Stimulated activated CD4-positive, alpha-beta T cell treated with anti-CD3 and anti-CD28 coated beads, TNF-alpha, amount 100 ng/mL, for 48 hours (primary cell): ENCODE measurements at places on chromosomes 7 and 10.

- DNase-seq: no peak
Measured at GRCh38 chr10:86655173-86655540, 810 bp downstream of the OPN4 start.

DNA sequence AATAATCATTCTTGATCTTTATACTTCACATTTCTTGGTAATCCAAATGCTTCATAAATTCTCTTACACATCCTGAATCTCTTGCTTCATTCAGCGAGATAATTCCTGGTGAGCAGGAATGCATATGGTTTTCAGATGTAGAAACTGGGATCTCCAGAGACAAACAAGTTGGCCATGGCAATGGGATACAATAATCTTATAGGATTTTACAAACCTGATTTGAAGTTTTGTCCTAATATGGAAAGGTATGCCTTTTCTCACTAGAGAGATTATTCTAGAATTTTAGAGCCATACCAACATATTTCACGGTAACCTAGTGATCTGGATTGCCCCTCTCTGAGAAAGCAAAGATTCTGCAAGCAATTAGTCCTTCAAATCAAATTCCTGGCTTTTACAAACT is 13.1 kb upstream of the TRDMT1 start:
- no peak for DNase-seq

DNA sequence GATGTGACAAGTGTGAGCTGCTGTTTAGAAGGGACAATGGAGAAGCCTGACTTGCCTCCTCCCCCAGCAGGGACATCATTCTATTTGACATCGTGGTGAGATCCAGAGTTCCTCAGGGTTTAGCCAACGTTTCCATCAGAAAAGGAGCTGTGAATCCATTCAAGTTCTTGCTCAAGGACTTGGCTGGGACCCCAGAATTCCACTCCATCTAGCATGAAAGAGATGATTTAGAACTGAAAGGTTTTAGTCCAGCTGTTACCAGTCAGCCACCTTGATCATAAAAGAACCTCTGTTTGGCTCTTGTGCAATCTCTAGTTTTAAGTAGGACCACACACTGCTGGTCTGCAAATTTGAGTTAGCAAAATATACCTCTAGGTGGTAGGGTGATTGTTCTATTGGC is 337.6 kb downstream of the FRMD4A start:
- no peak for DNase-seq

DNA sequence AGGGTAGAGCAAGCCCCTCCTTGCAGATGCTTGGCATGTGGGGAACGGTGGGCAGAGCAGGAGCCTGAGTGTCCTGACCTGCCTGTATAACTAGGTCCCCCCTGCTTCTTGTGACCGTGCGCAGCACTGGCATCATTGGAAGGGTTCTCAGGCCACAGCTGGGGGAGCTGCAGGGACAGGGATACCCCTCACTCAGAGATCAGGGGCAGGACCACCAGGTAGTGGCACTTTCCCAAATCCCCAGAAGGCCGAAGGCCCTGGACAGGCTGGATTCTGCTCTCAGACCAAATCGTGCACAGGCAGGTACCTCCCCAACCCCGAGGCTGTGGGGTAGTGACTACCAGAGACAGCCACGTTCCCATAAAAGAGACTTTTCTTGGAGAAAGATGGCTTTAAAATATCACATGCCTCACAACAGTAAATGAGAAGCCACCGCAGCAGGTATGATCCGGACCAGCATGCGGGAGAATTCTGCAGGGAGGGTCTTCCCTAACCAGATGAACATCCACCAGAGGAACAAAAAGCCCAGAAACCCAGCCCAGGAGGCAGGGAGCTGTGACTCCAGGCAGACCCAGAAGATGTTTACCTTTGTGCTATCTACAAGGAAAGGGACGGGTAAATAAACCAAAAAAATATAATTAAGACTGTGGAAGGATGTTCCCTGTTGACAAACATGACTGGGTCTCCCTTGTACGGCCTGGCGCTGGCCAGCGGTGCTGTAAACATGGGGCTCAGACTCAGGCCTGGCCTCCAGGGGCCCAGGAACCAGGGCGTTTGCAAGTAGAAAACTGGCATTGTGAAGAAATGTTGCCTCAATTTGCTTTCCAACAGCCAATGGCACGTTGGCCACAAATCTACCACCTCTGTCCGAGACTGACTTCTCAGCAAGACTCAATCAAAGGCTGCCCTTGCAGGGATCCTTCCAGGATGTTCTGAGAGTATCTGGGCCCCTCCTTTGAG is 180.0 kb downstream of the TNS3 start:
- no peak for DNase-seq

DNA sequence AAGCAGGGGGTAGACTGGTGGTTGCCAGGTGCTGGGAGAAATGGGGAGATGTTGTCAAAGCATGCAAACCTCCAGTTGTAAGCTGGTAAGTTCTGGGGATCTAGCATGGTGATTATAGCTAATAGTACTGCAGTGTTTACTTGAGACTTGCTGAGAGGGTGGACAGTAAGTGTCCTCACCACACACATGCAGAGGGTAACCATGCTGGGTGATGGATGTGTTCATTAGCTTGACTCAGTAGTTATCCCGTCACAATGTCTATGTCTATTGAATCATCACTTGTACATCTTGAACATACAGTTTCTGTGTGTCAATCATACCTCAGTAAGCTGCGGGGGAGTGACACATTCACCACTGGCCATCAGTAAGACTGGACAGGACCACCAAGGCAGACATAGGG is 42.1 kb downstream of the GSDME start:
- DNase-seq: no peak

- no peak for DNase-seq
Measured at GRCh38 chr10:102341038-102341688, 54.3 kb upstream of the NFKB2 start.
